NAMALWA (cell line): ENCODE measurements at places on chromosomes 6 and 20.

DNA sequence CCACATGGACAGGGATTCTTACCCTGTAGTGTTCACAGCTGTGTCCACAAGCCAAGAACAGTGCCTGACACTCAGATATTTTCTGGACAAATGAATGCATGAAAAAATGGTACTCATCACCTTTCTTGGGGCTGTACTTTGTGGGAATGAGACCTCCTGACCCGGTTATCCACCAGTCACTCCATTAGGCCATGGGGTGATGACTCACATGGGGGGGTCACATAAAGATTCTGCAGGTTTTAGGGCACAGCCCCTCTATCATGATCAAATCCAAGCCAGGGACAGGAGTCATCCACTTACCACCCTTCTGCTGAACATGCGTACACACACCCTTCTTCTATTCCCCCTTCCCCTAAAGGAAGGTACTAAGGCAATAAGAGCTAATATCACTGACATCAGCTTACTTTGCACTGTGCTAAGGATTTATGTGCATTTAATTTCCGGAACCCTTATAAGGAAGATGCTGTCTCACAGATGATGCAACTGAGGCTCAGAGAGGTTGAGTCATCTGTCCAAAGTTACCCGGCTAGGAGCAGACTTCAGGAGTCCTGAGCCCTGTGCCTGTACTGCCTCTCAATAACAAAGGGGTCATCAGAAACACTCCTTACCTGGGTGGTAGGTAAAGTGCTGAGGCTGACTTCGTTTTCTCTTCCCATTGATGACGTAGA lies 107.8 kb downstream of the NFATC2 start:
- DNase-seq = no peak

- DNase-seq = no peak
Observed at GRCh38 chr20:4401601-4402000, 320.1 kb upstream of the PRND start.

GRCh38 chr6:34205466-34205865 lies 31.2 kb upstream of the HMGA1 start:
- no peak for DNase-seq

DNA sequence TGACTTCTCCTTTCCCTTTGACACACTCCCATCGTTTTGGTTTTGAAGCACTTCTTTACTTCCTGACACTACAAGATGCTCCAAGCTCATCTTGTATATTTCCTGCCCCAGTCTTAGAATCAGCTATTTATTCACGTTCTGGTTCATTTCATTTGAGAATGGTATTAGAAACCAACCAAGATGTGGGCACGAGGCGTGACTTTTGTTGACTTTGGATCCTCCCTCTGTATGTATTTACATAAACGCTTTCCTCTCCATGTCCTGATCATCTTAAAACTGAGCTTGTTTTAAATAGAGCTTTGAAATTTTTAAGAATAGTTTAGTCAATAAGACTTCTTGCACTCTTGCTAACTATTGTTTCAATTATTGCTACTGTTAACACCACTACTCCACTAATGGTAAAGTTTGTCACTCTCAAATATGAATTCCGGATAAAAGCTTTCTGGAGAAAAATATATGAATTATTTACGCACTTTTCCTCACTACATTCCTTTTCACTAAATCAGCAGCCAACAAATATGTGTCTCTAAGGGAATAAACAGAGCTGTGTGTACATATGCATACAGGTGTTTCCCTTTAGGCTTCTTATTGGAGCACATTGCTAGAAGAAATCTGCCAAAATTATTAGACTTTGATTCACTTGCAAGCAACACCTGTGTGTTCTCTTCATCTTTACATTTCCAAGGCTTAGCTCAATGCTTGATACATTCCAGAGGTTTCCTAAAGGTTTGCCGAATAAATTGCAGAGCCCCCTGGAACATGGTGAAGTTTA lies 77.3 kb upstream of the TMEM244 start:
- no peak for DNase-seq

- DNase-seq = no peak
Observed at GRCh38 chr20:47011984-47012383, 117.3 kb downstream of the EYA2 start.

GRCh38 chr6:162671580-162672165 lies 55.9 kb downstream of the PRKN start:
- no peak for DNase-seq

- no peak for DNase-seq
Observed at GRCh38 chr20:14319704-14320103, 17.7 kb downstream of the FLRT3 start.

GRCh38 chr6:163617549-163617948 lies 203.0 kb downstream of the QKI start:
- no peak for DNase-seq

DNA sequence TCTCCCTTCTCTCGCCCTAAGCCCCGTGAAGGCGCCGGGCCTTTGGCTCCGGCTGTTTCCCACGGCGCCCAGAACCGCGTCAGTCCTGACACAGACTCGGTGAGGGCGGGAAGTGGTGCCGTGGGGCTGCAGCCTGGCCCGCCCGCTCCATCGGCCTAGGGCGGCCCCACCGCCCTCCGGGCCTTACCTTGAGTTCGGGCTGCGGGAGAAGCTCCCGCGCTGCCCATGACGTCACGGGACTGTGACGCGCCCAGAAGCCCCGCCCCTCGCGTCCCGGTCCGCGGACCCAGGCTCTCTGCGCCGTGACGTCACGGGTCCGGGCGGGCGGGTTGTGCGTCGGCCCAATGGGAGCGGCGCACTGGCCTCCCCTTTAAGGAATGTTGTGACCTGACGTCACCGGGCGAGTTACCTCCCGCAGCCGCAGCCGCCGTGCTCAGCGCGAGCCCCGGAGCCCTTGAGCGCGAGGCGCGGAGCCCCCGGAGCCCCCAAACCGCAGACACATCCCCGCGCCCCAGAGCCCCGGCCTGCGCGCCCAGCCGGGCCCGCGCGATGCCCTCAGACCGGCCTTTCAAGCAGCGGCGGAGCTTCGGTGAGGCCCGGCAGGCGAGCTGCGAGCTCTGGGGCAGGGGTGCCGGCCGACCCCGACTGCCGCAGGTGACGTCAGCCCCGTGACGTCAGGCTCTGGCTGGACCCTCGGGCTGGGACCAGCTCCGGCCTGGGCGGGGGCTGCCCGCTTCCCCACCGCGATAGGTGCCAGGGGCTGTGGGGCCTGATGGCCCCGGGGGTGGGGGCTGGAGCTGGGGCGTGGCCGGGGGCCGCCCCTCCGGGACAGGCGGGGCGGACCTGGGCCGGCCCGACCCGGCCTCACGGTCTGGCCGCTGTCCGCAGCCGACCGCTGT lies at the start of gene MAP1LC3A:
Gene MAP1LC3A (plus strand): TSS at position 399 of the 899 bp plus-strand sequence. CDS start 151 bp downstream, at position 550.
- DNase-seq = no peak

GRCh38 chr6:25669413-25669812 lies 17.4 kb downstream of the SCGN start:
- DNase-seq = no peak

DNA sequence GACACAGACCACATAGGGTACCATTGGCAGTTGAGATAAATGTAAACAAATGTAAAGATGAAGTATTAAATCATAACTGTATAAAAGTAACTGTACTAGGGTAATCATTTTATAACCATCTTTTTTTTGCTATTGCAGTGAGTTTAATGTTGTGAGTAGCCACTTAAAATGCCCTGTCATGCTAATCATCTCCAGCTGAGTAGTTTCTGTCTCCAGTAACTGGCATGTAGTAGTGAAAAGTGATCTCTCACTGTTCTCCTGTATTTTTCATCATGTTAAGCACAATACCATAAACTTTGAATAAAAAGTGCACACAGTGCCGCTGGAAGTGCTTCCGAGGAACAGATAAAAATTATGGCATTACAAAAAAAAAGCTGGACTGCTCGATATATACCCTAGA lies 45.0 kb upstream of the OPRM1 start:
- no peak for DNase-seq

GRCh38 chr20:35339007-35339406 lies 46.8 kb upstream of the FAM83C start:
- DNase-seq = no peak

- DNase-seq = peak; percentile 45
Observed at GRCh38 chr20:1075616-1076015, 42.8 kb upstream of the PSMF1 start.

- peak; percentile 6 for DNase-seq
Observed at GRCh38 chr6:2158596-2159271, 86.7 kb downstream of the GMDS start.

DNA sequence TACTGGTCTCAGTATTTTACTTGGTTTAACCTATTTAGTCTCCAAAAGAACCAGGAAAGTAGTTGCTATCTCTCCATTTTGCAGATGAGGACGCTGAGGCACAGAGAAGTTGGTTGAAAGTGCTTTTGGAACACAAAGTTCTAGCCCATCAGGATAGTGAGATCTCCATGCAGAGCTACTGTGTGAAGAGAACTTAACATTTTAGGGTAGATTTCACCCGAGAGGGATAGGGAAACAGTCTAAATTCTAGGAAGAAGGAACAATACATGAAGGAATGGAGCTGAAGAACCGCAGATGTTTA lies 65.1 kb downstream of the PHACTR2 start:
- no peak for DNase-seq

DNA sequence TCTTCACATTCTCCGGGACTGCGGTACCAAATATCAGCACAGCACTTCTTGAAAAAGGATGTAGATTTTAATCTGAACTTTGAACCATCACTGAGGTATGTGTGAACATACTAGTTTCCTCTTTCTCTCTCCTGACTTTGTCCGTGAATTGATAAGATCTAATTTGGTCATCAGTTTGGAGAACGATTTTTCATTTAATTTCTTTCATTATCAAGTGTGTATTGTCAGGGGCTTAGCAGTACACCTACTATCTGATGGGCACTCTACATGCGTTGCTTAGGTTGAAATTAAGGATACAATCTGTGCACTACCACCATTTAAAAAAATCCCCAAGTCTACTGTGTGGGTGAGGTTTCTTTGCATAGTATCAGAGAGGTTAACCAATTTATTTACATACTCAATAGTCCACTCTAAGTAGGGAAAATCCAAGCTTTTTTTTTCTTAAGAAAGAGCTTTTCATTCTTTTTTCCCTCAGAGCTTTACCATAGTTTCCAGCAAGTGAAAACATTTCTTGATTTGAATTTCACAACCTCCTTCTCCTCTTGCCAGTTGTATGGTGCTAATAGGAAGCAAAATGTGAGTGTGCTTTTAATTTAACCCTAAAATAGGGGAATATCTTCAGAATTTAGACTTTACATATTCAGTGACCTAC lies 105.4 kb upstream of the ESR1 start:
- DNase-seq = no peak

GRCh38 chr6:165663377-165663735 lies 315 bp upstream of the PDE10A start:
- no peak for DNase-seq

GRCh38 chr6:150129616-150130505 lies 13.0 kb upstream of the PPP1R14C start:
- DNase-seq = no peak

DNA sequence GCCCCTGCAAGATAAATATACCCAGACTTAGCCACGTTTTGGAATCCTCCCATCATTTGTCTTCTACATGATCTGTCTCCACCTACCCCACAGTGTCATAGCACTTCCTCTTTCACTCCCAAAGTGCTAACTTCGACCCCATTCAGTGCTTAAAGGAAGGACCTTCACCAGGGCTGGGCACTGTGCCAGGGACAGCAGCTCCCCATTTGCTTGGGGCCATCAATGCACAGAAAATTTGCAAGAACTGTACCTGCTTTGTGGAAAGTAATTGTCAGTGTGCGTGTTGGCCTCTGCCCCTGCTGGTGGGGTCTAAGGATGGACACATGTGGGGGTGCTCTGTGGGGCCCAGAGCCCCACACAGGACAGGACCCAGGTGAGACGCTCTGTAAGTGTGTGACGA lies 5.2 kb upstream of the BPIFA2 start:
- DNase-seq = peak; percentile 43

DNA sequence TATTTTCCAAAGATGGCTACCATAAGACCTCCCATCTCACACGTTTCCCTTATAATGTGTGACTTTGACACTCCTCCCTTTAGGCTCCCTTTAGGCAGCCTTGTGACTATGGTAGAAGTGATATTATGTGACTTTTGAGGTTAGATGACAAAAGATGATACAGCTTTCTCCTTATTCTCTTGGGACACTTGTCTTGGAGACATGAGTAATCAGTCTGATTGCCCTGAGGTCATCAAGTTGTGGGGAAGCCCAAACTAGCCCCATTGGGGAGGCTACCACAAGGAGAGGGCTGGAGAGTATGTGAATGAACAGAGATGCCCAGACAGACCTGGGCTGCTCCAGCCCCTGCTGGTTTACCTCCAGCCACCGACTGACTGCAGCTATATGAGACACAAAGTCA lies 10.6 kb upstream of the DLK2 start:
- no peak for DNase-seq

- DNase-seq = peak; percentile 87
Observed at GRCh38 chr6:34246563-34247391, 2.0 kb downstream of the SMIM29 start.

DNA sequence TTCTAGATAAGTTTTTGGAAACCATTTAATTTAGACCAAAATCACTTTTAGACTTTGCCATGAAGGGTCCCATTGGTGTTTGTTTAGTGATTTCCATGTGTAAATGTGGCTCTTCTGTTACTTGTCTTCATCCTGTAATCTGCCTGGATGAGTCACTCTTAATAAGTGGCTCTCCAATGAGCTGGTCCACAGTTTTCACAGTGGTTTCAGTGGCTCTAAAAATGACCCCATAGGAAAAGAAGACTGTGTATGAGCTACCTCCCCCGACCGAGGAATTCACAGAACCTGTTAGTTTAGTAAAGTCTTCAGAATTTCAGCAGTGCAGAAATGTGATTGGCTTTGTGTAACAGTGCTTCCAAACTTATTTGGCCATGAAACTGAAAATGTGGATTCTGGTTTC lies 492.0 kb upstream of the MARCKS start:
- DNase-seq = no peak

GRCh38 chr6:25579902-25580495 lies 72.0 kb upstream of the SCGN start:
- no peak for DNase-seq

DNA sequence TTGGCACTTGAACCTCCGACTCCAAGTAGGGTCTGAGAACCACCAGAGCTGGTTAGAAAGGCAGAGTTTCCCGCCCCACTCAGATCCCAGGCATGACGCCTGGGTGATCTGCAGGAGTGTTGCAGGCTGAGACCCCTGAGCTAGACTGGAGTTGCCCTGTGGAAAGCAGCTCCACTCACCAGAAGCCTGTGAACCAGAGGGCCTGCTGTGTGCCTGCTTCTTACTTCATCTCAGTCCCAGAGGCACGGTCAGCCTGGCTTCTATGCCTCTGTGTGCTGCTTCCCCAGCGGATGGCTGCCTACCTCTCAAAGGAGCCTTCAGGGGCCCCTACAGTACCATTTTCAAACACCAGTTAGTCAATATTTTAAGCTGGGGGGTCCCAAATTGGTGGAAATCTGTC lies 15.6 kb upstream of the CCN6 start:
- no peak for DNase-seq
